Activated CD8-positive, alpha-beta memory T cell treated with anti-CD3 and anti-CD28 coated beads, Interleukin-2, amount 10 ng/mL, durations not matched to agents 7 days and 5 days (primary cell): ENCODE measurements at places on chromosomes 2 and 18.

- DNase-seq = no peak
These were observed 320.1 kb downstream of the OSR1 start for GRCh38 chr2:19038071-19039015.

- peak; percentile 50 for DNase-seq
These were observed 12.0 kb downstream of the TMEM163 start for GRCh38 chr2:134706587-134707329.

DNA sequence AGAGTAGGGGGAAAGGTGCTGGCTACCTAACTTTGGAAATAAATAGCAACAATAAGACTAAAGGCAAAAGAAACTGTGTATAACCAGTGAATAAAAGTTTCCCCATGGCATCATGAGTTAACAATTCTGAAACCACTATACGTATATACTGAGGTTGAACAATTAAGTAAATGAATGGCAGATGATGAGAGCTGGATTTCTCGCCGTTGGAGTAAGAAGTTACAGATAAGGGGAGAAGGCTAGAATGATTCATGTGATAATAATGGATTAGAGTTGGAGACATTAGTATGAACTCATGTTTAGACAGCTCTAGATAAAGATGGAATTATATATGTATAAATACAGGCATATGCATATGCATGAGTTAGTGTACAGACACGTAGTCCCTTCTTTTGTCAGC, 152.7 kb downstream of the UBR3 start:
- DNase-seq = no peak

GRCh38 chr2:72035518-72036172, 112.0 kb downstream of the CYP26B1 start:
- DNase-seq = no peak

DNA sequence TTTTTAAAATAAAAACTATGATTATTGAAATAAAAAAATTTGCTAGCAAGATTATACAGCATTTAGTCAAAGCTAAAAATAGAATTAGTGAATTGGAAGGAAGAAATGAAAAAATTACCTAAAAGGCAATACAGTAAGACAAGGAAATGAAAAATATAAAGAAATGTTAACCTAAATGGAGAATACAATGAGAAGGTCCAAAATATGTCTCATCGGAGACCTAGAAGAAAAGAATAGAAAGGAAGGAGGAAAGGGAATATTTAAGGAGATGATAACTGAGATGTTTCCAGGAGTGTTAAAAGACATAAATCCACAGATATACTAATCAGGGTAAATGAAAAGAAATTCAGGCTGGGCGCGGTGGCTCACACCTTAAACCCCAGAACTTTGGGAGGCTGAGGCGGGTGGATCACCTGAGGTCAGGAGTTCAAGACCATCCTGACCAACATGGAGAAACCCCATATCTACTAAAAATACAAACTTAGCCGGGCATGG, 78.9 kb downstream of the AFF3 start:
- no peak for DNase-seq

DNA sequence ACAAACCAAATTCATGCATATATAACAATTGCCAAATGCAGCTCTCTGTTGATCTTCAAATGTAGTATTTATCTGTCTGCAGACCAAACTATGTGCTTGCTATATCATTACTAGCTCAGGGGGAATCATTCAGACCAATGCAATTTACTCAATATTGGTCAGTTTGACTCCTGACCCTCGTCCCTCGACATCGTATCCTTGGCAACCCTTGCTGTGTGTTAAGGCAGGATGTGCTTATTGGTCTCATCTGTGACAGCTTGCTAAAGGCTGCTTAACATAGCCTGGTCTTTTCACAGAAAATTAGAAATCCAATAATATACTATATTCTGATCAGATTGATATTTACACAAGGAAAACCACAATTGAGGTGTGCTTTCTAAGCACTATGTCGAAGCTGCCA, 747.1 kb downstream of the GALR1 start:
- DNase-seq = no peak

- no peak for DNase-seq
These were observed at the start of gene EDAR for GRCh38 chr2:108988796-108989713. Gene EDAR (minus strand): TSS chr2:108989220. CDS start chr2:108931014, 58,206 bp downstream.

DNA sequence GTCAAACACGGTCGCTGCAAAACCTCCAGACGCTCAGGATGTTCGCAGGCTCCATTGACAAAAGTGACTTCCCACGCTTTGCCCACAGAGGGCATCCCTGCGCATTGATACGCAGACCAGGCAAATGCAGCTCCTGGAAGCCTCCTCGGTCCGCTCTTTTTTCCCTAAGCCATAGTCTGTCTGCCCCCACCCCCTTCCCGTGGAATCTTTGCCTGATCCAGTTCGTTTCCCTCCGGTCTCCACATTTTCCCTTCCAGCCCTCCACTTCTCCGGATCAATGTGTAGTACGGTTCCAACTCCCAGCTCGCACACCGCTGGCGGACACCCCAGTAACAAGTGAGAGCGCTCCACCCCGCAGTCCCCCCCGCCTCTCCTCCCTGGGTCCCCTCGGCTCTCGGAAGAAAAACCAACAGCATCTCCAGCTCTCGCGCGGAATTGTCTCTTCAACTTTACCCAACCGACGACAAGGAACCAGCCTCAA, at the start of gene DCC:
TSS of gene DCC (plus strand) at position 307 of the 481 bp plus-strand sequence. CDS start 591 bp downstream, outside the sequence.
- no peak for DNase-seq

DNA sequence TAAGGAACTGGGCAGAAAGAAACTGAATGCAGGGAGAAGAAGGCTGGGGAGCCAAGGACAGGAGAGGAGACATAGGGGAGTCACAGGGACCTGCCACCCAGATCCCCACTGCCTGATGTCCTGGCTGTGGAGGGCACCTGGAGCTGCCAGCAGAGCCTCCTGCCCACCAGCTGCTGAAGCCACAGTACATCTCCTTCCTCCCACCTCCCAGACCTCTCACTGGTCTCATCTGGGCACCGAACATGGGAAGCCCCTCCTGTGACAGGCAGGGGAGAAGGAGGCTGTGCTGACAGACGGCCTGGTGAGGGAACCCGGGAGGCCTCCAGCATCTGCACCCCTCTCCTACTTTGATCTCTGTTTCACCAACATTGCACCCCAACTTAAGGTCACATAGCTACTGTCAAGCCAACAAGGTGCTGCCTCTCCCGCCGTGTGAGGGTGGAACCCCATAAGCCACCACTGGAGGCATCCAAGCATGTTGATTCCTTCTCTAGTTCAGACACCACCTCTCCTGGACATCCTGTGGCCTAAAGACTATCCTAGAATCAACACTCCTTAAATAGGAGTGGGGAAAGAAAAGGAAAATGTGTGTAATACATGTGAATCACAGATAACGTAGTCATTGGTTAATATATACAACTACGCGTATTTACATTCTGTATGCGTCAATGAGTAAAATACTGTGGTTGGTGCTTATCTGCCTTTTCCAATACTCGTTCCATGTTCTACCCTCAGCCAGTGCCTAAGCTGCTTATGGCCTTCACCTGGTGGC, 3.5 kb upstream of the RNPEPL1 start:
- DNase-seq = peak; percentile 76

GRCh38 chr2:39516347-39517101, 79.4 kb upstream of the MAP4K3 start:
- no peak for DNase-seq

DNA sequence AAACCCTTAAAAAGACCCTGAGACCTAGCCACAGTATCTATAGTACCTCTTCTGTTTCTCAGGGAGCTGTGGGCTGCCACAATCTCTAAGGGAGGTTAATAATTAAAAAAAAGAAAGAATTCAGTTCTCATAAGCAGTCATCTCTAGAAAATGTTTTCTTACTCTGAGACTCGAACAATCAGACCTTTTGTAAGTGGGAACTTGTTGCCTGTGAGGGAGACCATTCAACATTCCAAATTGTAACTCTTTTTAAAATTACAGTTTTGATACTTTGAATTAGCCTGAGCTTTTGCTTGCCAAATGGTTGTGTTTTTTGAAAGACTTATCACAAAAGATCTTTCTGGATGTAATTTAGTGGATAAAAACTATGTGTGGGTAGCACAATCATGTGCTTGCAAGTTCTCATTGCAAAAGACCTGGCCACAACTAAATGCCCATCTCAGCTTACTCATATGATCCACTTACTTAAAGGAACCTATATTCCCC, 33.3 kb downstream of the IL1R2 start:
- DNase-seq = no peak

DNA sequence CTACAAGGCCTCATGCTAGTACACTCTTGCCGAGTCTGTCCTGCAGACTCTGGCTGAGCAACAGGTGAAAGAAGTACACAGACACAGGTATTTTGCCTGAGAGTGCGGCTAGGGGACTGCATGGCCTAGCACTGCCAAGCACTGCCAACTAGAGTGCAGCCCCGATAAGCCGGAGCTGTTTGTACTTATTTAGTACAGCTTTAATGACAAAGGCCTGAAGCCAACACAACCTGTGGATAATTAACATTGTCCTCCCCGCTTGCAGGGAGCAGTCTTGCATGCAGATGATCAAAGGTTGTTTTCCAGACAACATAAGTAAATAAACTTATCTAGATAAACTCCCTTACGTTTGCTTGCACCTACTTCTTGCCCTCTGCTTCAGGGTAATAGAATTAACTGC, 63.7 kb upstream of the MMADHC start:
- no peak for DNase-seq

DNA sequence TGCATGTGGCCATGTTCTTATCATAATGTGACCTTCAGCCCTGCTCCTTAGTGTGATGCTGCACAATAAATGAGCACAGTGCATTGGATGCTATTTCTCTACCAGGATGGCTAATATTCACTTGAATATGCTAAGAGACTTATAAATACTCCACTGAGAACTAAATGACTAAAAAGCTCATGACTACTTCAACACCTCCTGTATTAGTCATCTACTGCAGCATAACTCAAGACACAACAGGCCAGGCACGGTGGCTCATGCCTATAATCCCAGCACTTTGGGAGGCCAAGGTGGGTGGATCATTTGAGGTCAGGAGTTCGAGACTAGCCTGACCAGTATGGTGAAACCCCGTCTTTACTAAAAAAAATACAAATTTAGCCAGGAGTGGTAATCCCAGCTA, 213.4 kb downstream of the RND3 start:
- DNase-seq = no peak

DNA sequence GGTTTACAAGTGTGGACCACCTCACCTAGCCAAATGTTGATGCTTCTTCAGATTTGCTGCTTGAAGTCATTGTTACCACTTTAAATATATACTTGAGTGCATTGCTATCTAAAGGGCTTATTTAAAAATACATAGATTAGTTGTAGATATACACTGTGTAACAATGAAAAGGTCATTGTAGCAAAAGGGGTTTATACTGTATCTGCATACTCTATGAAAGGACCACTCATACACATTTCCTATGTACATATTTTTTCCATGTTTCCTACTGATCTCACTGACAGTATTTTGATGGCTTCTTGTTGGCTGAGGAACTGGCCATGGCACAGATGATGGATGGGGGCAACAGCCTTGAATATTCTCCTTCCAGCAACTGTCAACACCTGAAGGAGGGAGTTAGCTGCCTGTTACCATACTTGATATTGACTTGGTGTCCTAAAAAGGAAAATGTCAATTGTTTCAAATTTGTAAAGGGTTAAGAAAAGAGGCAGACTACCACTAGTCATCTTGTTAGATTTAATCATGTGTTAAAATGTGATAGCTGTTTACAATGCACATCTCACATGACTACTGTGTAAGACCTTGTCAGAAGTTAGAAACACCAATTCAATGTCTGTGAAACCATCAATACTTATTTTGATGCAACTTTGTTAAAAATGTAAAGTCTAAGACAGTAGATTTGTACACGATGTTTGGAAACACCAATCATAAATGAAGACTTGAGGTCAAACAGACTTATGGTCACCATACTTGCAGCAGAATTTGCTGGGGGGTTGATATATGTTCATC, 33.5 kb downstream of the RAB10 start:
- no peak for DNase-seq

DNA sequence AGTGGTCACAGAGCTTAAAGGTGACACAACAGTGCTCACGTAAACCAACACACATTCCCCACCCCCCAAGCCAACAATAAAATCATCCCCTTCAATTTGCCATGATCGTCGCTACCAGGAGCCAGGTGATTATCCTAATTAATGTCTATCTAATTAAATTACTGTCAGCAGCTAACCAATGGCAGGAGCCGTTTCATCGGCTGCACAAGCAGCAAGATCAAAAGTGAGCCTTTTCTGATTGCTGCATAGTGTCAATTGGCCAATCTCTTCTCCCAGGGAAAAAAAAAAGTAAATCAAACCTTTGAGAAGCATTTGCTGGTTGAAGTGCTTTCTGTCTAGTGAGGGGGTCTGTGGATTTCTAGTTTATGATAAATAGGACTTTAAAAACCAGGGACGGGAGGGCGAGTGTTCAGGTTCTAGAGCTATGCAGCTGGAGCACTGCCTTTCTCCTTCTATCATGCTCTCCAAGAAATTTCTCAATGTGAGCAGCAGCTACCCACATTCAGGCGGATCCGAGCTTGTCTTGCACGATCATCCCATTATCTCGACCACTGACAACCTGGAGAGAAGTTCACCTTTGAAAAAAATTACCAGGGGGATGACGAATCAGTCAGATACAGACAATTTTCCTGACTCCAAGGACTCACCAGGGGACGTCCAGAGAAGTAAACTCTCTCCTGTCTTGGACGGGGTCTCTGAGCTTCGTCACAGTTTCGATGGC, at the start of gene TBR1:
TSS of gene TBR1 (plus strand) at position 311 of the 721 bp plus-strand sequence. CDS start at position 425, 114 bp downstream.
- no peak for DNase-seq

GRCh38 chr18:572091-572830, 7.9 kb upstream of the CETN1 start:
- no peak for DNase-seq
